ENCODE measurements at places on chromosomes 6 and 20.

DNA sequence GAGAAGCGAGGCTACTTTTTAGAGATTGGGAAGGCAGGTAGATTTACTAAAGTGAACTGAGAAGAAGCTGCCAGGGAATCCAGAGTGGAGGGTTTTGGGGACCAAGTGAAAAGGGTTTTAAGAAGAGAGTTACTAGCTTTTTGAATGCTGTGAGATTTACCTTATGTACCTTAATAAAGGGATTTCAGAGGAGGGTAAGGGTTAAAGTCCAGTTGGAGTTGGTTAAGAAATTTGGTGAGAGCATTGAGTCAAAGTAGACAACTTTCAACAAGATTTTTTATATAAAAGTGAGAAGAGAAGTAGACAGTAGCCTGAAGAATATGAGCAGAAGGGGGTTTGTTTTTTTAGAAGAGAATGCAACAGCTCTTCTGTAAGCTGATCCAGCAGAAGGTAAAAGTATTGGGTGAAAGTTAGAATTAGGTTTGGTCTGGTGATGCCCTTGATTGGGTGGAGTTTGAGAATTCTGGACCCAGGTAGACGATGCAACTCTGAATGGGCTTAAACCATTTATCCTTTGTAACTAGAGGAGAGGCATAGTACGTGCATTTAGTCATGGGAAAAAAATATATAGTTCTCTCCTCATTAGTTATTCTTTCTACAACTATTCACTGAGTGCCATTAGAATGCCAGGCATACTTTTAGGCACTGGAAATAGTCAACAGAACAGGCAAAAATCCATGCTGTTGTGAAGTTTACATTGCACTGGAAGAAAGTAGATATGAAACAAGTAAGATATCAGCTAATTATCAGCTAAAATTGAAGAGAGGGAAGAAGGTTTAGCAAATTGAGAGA lies 44.8 kb downstream of the ATRN start:
- DNase-seq, result no peak

GRCh38 chr6:19803331-19804204 lies 33.6 kb upstream of the ID4 start:
- DNase-seq, result no peak

DNA sequence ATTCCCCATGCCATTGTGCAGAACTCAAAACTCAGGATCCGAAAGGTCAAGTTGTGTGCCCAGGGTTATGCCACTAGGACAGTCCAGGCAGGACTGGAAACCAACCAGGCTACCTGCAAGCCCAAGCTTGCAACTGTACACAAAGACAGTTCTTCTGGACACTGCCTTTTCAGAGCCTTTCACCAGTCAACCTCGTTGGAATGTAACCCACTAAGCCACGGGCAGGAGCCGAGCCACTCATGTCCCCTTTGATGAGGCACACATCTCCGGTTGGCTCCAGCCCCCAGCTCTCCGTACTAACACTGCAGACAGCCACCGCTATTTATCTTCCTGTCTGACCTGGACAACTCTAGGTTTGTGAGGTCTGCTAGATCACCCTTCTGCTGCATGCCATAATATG lies 62.5 kb downstream of the BMP7 start:
- DNase-seq, result no peak

DNA sequence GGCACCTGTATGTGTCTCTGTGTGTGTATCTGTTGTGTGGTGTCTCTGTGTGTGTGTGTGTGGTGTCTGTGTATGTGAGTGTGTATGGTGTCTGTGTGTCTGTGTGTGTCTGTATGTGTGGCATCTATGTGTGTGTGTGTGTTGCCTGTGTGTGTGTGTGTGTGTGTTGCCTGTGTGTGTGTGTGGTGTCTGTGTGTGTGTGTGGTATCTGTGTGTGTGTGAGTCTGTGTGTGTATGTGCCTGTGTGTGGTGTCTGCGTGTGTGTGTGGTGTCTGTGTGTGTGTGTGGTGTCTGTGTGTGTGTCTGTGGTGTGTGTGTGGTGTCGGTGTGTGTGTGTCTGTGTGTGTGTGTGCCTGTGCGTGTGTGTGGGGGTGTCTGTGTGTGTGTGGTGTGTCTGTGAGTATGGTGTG lies 31.7 kb upstream of the VEGFA start:
- DNase-seq, result no peak

GRCh38 chr6:127483399-127484055 lies 24.3 kb upstream of the KIAA0408 start:
- DNase-seq, result no peak

DNA sequence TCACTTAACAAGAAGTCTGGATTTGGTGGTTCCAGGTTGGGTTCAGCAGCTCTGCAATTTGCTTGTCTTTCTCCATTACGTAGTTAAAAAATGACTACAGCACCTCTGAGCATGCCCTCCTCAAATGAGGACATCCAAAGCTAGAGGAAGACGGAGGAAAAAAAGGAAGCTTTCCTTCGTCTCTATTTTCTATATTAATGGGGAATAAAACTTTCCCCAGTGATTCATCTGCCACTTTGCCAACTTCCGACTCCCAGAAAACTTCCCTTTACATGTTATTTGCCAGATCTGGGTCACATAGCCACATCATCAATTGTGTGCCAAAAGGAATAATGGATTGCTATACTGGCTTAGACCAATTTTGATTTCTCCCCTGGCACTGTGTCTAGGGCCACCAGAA lies 69.5 kb downstream of the ZFAND3 start:
- no peak for DNase-seq

GRCh38 chr20:30811885-30812671 lies 445.4 kb upstream of the DEFB115 start:
- no peak for DNase-seq

- DNase-seq, result no peak
Observed at GRCh38 chr6:24322924-24323323, 34.9 kb downstream of the DCDC2 start.

- DNase-seq, result no peak
Observed at GRCh38 chr20:36421641-36422040, 115.5 kb downstream of the DLGAP4 start.

- no peak for DNase-seq
Observed at GRCh38 chr6:73049971-73050594, 175.2 kb downstream of the KHDC1L start.

DNA sequence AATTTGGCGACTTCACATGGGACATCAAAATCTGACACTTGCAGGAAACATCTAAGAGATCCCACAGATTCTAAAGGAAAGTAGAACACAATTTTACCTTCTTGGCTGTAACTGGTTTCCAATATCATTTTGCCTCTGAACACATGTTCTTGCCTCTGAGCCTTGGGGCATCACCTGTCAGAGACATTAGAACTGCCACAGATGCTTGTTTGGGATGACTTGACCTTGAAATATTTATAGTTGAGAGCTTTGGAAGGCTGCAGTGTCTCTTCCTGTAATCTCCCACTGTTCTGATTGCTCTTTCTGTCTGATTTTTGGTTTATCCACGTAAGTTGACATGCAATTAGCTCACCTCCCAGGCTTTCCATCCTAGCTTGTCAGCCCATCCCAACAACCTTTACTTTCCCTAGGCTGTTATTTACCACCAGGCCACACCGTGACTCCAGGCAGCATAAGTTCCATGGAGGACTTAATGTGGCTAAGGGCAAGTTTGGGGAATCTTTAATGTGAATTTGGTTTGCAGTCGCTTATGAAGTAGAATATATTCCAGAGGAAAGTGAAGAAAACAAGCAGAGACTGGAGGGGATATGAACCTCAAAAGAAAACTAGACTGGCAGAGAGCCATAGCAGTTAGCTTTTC lies 256.5 kb upstream of the RIN2 start:
- DNase-seq, result no peak

- no peak for DNase-seq
Observed at GRCh38 chr20:7716286-7716972, 223.8 kb downstream of the HAO1 start.

- no peak for DNase-seq
Observed at GRCh38 chr6:89270951-89271721, 44.0 kb downstream of the GABRR2 start.

DNA sequence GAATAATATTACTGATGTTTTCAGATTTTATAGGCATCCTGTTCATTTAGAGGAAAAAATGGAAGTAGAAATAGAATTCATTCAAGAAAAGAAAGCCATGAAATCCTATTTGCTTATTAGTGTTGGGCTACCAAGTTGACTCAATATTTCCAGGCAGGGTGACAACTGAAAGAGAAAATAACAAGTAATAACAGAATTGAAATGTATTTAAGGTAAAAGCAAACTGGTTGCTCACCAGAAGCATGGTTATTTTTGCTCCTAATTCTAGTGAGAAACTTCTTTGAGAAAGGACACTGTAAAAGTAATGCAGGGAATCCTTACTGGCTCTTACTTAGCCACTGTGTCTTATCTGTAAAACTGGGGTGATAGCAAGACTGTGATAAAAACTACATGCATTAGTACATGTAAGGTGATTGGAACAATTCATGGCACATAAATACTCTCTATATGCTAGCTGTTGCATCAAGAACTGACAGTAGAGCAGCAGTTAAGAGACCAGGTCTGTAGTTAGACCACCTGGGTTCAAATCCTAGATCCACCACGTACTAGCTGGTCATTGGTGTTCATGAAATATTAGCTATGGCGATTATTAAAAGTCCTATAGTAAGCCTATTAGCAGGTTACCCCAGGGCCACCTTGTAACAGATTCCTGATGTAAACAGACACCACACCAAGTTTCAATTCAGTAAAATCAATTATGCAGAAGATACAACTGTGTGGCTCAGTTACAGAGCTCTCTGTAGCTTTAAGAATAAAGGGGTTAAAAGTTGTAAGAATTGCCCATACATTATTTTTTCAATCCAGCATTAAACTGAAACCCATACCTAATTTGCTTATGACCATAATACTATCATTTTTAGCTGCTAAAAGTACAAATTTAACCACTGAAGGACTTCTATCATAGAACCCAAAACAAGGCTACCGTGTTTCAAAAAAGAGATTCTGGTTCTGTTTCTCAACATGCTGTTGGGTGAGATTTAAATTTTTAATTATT lies 159.2 kb upstream of the COL21A1 start:
- DNase-seq, result no peak

- no peak for DNase-seq
Observed at GRCh38 chr6:137957471-137957870, 90.4 kb downstream of the TNFAIP3 start.

DNA sequence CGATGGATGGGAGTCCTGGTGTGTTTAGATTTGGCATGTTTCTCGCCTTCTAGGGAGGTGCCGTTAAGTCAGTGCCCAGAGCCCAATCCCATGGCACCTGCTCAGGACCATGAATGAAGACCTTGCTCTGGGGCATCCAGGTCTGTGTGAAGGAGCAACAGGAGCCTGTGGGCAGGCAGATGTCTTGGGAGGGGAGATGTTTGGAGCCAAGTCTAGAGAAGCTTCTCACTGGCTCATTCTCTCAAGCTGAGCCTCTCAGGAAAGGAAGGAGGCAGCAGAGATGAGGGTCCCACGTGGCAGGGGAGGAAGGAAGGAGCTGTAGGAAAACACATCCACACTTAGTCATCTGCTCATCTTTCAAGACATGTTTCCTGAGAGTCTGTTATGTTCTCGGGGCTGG lies 9.5 kb upstream of the SIRPB1 start:
- DNase-seq, result no peak

DNA sequence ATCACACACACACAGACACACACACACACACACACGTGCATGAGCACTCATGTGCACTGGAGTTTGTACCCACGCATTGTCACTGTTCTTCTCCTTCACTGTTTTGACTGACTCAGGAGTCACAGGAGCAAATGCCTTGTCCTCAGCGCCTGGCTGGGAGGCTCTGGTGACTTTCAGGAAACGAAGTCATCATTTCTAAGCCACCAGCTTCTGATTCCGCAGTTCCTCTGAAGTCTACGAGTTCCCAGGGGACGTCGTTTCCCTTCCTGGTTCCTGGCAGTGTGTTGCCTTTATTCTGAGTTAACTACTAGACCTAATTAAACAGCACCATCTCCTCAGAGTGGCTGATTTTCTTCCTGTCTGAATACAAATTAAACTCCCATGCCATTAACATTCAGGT lies 82.2 kb upstream of the PMEPA1 start:
- no peak for DNase-seq

DNA sequence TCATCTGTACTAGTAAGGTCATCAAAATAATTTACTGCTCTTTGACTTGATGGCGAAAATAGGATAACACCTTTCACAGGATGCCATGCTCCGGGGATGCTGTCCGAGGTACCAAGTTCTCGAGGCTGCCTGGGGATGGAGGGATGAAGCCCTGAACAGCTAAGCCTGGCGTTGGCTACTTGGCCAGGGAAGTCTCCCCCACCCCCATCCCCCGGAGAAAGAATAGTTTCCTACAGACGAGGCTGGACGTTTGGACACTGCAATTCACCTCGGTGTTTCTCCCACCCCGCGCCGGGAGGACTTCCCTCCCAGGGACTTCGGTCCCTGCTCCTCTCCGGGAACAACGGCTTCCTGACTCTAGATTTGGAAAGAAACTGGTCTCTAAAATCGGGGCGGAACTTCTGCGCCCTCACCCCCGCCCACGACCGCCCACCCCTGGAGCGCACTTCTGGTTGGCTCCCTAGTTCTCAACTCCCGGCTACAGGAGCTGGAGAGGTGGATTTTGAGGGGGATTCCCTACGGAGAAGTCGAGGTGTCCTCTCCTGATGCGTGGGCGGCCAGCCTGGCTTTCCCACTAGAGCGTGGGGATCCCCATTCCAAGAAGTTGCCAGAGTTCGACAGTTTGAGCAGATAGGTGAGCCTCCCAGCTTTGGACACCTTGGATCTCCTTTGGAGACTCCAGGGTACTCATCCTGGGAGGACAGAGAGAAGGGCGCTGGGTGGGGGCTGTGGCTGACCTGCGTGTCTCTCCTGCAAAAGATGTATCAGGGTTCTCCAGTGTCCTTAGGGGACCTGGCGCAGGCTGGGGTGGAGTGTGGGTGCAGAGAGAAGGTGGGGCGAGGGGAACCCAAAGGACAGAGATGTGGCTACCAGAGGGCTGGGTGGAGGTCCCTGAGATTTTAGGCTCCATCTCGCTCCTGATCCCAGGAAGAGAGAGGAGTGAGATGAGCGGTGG lies 1.1 kb downstream of the PCSK2 start:
- no peak for DNase-seq

DNA sequence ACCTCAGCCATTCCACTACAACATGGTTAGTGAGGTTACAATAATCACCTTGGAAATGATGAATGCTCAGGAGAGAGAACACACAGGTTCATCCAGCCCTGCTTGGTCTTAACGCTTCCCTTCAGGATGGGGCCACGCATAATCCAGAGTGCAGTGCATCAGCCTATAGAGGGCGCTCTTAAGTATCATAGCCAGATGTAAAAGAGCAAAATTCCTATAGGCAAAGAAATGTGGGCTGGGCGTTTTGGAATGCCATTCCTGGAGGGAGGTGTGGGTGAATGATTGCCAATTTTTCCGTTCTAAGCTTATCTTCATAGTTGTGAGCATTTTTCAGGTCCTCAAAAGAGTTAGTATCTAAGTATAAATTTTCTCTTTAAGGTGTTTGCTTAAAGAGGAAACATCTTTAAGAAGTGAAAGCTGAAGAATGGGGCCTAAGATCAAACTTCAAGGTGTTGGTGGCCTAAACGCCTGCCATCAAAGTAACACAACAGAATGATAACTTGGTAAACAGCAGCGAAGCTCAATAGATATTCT lies 1.8 kb downstream of the RIPOR2 start:
- no peak for DNase-seq

DNA sequence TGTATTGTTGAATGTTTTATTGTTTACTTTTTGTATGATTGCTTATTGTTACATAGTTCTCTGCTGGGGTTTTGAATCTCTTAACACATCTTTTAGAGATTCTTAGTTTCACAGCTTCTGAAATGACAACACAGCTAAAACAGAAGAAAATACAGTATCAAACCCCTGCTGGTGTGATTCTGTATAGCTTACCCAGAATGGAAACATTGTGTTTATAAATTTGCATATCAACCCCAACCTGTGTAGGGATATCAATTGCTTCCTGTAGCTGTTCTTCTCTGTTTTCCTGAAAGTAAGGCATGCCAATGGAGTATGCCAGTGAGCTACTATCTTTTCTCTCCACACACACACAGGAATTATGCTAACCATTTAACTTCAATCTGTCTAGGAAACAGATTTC lies 64.3 kb upstream of the ID4 start:
- DNase-seq, result no peak

Data from esophagus squamous epithelium (tissue), 5 donors.